ENCODE measurements at places on chromosomes 6 and 20.
A peak's percentile ranks its signal among the peaks of the same experiment; 100 is the strongest.

GRCh38 chr6:158573542-158573931, 13.6 kb downstream of the TMEM181 start:
- DNase-seq: no peak

DNA sequence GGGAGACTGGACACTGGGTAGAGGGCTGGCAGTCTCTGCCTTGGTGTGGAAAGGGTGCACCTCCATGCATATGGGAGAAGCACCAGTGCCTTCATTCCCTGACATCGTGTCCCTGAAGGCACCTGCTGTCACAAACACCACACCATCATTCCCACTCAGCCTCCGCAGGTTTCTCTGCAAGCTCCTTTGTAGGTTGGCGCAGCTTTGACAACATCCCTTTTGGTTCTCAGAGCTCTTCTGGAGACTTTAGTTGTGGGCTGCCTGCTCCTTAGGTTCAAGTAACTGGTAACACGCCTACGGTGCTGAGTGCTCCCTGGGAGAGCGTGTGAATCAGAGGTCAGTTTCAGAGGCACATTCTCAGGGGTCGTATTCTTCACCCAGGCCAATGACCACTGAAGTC, 50.2 kb upstream of the TULP4 start:
- DNase-seq: no peak

- DNase-seq: no peak
These were observed 315.4 kb downstream of the PLCB1 start for GRCh38 chr20:8447262-8448120.

GRCh38 chr6:73704260-73704659, 8.3 kb downstream of the CD109 start:
- DNase-seq: peak; percentile 47

- DNase-seq: no peak
These were observed 28.4 kb downstream of the IL20RA start for GRCh38 chr6:137016356-137016755.

- DNase-seq: no peak
These were observed 43.1 kb downstream of the MICA start for GRCh38 chr6:31446481-31446880.

GRCh38 chr6:14915888-14916832, 329.7 kb upstream of the JARID2 start:
- DNase-seq: no peak

- DNase-seq: no peak
These were observed 30.9 kb upstream of the CD83 start for GRCh38 chr6:14086701-14087100.

DNA sequence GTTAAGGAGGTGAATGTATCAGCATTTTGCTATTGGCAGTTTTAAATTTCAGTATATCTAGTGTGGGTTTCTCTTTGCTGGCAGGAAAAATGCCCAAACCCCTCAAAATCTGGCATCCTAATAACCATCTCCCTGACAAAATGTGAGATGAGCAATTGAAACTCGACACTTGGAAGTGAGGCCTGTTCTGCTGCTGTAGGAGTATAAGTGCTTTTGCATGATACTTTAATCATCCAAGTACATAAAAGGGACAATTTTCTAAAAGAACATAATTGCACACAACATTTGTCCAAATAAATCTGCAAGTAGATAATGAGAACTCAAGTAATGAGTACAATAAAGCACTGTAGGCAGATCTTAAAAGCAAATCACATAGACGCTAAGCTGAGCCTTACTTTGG, 36.5 kb downstream of the LAMP5 start:
- no peak for DNase-seq

DNA sequence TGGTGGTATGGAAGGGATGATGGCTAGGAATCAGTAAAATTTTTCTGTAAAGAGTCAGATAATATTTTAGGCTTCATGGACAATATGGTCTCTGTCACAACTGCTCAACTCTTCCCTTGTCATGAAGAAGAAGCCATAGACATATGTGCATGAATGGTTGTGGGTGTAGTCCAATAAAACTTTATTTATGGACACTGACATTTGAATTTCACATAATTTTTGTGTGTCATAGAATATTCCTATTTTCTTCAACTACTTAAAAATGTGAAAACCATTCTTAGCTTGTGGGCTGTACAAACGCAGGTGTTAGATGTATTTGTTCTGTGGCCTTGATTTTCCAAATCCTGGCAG, 59.9 kb downstream of the SYNDIG1 start:
- DNase-seq: no peak

GRCh38 chr20:21280522-21281016, 22.6 kb upstream of the XRN2 start:
- DNase-seq: no peak

DNA sequence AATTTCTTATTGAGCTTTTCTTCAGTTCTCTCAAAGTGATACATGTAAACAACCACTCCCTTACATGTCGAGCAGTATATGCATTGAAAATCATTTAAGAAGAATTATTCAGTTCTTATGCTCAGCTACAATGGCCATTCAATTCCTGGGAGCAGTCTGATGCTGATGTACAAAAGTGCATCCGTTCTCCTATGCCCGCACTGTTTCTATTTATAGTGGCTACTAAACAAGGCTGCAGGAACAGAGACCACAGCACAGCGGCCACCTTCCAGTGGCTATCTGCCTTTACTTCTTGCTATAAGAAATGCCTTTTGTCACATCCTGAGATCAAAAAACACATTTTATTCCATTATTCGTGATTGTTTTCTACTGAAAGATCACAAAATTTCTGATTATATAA, 82.2 kb downstream of the FHL5 start:
- no peak for DNase-seq

DNA sequence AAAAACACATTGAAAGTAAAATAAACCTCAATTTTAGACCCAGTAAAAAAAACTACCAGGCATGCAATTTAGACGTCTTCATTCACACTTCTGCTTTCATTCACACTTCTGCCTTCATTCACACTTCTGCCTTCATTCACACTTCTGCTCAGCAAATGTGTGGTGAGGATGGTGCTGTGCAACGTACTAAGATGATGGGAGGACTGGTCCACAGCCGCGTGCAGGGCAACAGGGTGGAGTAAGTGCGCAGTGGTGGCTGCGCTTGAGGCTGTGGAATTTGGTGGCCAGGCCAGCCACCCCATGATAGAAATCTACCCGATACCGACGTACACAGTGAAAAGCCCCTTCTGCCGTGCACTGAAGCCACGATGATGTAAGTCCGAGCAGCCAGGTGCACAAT, 114.3 kb upstream of the CD93 start:
- no peak for DNase-seq

DNA sequence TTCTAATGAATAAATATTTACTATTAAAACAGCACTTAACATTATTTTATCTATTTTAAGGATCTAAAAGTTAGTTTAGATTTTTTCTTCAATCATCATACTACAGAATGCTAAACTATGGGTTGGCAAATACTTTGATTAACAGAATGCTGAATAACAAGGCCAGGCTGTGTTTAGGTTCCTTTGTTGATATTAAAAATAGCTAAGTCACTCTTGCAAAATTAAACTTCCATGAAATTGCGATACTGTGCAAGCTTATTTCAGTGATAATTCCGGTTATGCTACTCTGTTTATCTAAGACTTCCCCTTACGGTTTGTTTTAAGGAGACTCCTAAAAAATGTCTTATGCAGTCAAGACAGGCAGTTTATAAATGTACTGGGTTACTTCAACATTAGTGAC, 2.8 kb downstream of the RNF24 start:
- no peak for DNase-seq

DNA sequence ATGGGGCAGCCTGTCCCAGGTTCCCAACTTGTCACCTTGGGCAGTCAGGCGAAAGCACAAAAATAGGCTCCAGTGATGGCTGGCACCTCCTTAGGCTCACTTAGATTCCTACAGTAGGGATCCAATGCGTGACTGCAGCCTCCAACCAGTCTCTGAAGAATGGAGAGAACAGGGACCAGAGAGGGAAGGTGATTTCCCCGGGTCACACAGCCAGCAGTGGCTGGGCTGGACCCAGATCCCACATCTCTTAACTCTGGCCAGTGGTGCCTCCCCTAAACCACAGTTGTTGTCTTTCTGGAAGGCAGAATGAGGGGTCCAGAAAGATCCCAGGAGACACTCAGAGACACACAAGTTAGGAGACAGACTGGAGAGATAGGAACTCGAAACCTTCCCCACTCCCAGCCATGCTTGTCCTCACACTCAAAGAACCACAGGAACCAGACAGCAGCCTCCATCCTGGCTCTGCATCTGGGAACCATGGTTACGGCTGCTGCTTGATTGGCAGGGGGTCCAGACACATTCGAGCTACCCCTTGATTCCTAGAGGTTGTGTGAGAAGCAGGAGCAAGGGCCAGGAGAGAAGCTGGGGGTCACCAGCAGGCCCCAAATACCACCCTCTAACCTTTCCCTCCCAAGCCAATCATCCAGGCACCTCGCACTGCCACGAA, 33.1 kb upstream of the SIRPA start:
- no peak for DNase-seq

GRCh38 chr6:11200356-11200755, 32.1 kb downstream of the NEDD9 start:
- DNase-seq: no peak

GRCh38 chr6:111482188-111482958, 645 bp downstream of the REV3L start:
- peak; percentile 31 for DNase-seq

DNA sequence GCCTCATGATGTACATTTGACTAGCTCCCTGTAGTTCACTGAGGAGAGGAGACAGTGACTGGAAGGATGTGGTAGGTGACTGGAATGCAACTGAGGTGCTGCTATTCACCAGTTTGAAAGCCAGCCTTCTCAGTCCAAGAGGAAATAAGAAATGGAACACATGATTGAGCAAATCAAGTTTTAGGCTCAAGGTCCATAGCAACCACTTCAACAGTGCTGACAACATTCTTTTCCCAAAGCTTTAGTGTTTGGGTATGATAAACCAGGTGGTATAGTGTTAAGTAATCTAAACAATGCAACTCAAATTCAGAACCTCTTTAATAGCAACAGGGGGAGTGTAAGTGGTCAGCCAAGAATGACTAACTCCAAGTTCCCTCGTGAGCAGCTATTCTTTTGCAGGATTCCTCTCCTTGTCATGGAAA, 9.2 kb downstream of the ZHX3 start:
- no peak for DNase-seq

DNA sequence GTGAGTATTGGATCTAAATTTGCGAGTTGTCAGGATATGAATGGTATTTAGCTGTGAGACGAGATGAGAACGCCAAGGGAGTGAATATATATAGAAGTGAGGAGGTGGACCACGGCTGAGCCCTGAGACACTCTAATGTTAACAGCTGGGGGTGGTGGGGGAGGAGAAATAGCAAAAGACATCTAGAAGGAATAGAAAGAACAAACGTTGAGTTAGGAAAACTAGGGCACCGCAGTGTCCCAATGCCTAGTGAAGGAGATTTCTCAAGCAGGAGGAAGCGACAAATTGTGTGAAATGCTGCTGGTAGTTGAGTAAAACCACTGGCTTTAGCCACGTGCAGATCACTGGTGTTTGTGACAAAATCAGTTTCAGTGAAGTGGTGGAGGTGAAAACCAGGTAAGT, 56.9 kb downstream of the CD164 start:
- DNase-seq: no peak

- DNase-seq: peak; percentile 38
These were observed 71.5 kb upstream of the RIPOR2 start for GRCh38 chr6:25007269-25007699.

GRCh38 chr6:39087197-39087596, 27.8 kb downstream of the SAYSD1 start:
- DNase-seq: no peak

DNA sequence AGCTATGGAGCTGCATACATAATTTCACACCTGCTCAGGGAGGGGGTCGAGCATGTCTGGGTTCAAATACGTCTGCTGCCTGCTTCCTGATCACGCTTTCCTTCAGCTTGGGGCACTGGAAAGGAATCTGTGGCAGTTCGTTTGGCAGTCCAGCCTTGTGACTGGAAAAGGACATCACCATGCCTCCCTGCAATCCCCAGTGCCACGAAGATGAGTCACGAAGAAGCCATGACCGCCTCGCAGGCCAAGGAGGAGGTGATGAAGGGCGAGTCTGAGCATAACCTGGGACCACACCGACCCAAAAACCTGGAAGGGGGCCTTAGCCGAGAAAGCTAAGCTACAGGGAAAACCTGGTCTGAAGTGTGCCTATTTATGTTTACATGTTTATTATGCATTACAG, 13.1 kb downstream of the JAG1 start:
- no peak for DNase-seq

DNA sequence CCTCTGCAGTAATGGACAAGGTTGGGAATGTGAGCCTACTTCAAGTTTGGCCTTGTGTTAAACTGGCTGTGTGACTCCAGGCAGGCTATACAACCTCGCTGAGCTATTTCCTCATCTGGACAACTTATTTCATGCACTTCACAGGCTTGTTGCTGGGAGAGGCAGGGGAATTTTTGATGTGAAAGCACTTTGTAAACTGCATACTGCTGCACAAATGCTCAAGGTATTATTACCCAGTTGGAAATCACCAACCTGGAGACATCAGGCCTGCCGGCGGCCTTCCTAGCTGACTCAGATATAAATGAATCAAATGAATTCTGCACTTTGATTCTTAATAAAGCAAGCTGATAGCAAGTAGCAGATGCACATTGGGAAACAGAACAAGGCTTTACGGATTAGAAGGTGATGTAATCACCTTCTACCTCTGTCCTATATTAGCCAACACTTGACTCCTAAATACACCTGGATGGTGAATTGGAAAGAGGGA, 10.1 kb downstream of the JARID2 start:
- no peak for DNase-seq

- DNase-seq: no peak
These were observed 150.4 kb downstream of the ZDHHC14 start for GRCh38 chr6:157531169-157531985.

GRCh38 chr6:154474648-154475428, 35.6 kb downstream of the CNKSR3 start:
- no peak for DNase-seq

GRCh38 chr6:20153194-20153593, 59.1 kb downstream of the MBOAT1 start:
- no peak for DNase-seq

DNA sequence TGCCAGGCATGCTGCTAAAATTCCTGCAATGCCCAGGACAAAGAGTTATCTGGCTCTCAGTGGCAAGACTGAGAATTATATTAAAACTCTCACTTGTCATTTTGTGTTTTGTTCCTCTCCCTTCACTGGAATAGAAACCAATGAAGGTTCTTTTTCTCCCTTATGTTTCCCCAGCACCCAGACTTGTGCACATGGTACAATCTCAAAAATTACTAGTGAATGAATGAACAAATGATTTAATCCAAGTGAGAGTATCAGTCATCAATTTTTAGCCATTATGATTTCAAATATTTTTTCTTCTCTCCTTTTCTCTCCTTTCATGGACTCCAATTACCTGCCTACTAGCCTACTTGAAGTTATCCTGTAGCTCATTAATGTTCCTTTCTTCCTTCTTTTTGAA, 70.1 kb downstream of the BCAS1 start:
- no peak for DNase-seq

DNA sequence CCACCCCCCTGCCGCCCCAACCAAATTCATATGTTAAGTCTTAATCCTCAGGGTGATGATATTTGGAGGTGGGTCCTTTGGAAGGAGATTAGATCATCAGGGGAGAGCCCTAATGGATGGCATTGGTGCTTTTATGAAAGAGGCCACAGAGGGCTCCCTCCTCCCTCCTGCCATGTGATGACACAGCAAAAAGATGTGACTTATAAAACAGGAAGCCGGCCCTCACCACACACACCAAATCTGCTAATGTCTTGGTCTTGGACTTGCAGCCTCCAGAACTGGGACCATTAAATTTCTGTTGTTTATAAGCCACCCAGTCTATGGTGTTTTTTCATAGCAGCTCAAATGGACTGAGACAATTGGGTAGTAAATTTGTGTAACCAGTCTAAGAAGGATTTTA, 176.3 kb downstream of the ADGRG6 start:
- no peak for DNase-seq

- DNase-seq: no peak
These were observed 141.9 kb downstream of the MRPL14 start for GRCh38 chr6:43985329-43985728.
